ENCODE measurements at places on chromosomes 1 and 21. TPM values are rescaled to one million over a fixed set of nuclear protein-coding genes. Genes with fewer than 3 reads are reported as not detected.

DNA sequence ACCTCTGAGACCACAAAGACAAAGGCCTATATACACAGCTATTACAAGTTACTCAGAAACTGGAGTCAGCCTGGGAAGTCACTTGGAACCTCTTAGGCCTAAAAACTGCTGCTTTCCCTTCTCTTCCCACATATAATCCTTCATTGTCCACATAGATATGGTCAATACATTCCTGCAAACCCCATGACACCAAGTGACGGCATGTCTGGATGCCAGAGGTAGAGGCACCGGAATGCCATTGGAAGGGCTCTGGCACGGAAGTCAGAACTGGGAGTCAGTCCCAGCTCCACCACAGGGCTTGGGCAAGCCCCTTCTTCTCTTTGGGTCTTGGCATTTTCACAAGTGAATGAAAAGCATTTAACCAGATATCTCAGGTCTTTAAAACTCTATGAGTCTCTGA, 204.7 kb downstream of the MATN1 start:
- DNase-seq: peak; percentile 0

- DNase-seq: no peak
Measured at GRCh38 chr1:25245393-25245792, 1.9 kb downstream of the RSRP1 start.

GRCh38 chr1:247459507-247459906, 1.6 kb upstream of the OR2B11 start:
- DNase-seq: no peak

DNA sequence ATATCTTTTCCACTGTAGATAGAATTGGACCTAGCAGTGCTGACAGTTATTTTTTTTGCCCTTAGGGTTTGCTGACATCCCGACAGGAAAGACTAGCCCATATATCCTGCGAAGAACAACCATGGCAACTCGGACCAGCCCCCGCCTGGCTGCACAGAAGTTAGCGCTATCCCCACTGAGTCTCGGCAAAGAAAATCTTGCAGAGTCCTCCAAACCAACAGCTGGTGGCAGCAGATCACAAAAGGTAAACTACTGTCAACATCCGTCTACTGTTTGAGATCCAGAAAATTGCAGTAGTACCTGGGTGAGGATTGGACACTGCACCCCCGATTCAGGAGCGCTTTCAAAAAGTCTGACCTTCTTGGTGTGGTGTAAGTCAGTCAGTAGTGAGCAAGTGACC, 55.8 kb downstream of the CENPF start:
- no peak for DNase-seq

DNA sequence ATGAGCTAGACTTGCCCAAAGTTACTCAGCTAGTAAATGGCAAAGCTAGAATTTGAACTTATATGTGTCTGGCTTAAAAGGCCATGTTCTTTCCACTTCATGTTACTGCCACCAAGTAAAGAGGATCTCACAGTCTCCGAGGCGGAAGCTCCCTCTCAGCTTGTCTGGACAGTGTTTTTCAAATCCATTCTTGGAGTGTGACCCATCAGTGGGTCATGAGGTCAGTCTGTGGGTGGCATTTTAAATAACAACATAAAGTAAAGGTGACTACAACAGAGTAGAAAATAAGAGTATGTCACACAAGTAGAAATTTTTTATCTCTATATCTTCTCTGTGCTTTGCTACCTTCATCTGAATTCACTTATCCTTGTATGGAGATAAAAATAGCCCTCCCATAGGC, 3.2 kb upstream of the HMGB4 start:
- DNase-seq: no peak

GRCh38 chr1:61967750-61968149, 225.5 kb downstream of the PATJ start:
- DNase-seq: no peak

DNA sequence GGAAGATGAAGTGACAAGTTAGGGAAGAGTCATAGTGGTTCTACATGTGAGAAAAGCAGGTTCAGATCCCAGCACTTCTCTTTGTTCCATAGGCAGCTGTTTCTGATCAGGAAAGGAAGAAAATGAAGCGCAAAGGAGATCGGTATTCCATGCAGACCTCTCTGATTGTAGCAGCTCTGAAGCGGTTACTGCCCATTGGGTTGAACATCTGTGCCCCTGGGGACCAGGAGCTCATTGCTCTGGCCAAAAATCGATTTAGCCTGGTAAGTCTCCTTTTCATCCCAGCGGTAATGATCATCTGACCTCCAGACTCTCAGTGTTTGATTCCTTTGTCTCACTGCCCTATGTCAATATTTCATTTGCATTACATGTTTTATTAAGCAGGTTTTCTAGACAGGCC, 173.6 kb downstream of the ZP4 start:
- DNase-seq: no peak

GRCh38 chr1:203273206-203273868, 32.0 kb upstream of the BTG2 start:
- peak; percentile 87 for DNase-seq

Gene OR10X1
- total RNA-seq: not detected

DNA sequence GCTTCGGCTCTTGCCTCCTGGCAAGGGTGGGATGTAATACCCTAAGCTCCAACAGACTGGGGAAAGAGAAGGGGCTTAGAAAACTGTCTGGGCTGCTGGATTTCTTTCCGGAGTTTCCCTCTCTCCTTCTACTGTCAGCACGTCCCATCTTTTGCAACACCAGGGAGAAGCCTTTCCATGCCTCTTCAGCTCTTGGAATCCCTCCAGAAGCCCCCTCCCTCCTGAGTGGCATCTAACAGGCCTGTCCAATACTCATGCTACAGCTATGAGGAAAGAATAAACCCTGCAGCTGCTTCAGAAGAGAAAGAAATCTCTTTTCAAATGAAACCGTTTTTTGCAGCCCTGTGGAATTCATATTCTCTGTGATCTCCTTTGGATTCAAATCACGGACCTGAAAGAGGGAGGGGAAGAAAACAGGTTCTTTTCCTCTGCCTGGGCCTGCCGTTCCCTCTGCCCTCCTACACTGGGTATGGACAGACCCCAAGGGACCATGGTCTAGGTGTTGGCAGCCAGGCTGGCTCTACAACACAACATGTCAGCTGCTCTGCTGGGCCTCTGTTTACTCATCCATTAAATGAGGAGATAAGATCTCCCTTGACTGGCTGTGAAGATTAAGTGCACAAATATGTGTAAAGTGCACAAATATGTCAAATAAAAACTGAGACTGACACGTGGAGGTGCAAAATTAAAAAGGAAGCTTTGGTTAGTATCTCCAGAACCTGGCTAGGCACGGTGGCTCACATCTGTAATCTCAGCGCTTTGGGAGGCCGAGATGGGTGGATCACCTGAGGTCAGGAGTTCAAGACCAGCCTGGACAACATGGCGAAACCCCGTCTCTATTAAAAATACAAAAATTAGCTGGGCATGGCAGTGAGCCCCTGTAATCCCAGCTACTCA, 6.0 kb upstream of the CAPN2 start:
- DNase-seq: no peak

Gene PAPPA2
- 1.3 TPM for total RNA-seq

Gene NENF
- total RNA-seq: 35.7 TPM

Gene PTPRU
- 13.8 TPM for total RNA-seq

Measured in pancreas (tissue), 10 donors.